ENCODE measurements at places on chromosomes 2 and 18.

DNA sequence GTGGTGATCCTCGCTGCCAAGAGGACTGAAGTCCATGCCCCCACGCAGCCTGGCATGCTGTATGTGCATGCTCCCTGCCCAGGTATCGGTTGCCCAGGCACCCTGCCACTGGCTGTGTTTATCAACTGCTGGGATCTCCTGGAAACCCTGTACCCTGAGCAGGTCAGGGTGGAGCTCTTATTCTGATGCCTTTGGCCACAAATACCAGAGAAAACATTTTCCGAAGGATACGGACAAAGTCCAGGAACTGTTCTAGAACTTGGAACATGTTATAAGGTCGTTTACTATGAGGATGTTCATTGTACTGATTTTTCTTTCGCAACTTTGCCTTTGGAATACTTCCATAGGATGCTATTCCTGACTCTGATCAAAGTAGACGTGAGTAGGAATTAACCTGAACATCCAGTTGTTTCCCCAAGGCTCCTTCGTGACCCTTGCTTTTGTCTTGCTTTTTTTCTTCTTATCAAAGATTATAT lies 55.2 kb downstream of the TMEM17 start:
- DNase-seq: no peak

- DNase-seq: no peak
Observed at GRCh38 chr2:7028846-7029245, 111.6 kb downstream of the RNF144A start.

GRCh38 chr2:112691881-112692281 lies 28.9 kb upstream of the NT5DC4 start:
- DNase-seq: no peak

DNA sequence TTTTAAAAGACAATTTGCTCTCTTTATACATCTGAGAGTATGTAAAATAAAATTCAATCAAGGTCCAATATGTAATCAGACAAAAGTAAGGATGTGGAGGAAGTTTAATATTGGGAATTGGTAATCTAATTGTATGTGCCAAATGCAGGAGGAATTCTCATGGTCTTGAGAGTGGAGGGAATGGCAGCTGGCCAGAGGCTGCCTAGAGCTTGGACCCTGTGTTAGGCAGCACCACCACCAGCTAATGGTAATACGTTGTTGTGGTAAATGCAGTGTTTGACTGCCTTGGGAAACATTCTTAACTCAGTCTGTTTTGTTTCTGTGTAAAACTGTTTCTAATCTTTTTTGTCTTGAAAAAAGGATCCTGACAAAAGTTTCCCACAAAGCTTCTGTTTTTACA lies 30.0 kb downstream of the GALNT1 start:
- DNase-seq: no peak

GRCh38 chr18:49486606-49486952 lies 455 bp downstream of the C18orf32 start:
- no peak for DNase-seq

GRCh38 chr2:160402501-160402900 lies 91.1 kb downstream of the RBMS1 start:
- no peak for DNase-seq

DNA sequence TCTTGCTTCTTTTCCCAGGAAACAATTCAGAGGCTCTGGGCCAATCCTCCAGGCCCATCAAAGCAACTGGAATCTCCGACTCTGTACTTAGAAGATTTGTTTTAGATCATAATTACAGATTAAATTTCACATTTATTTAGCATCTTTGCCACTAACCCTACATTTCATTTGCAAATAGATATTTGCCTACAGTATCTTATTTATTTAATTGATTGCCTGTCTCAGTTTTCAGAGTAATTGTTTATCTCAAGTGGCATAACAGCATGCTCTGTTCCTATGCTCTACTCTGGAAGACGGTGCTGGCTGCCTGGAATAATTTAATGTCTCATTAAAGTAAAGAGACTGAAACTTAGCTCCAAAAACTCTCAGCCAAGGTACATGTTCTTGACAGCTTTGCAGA lies 213.4 kb downstream of the HNMT start:
- no peak for DNase-seq

- no peak for DNase-seq
Observed at GRCh38 chr18:42178376-42179080, 223.5 kb downstream of the PIK3C3 start.

GRCh38 chr18:54184836-54185235 lies 39.6 kb downstream of the MBD2 start:
- DNase-seq: no peak

GRCh38 chr18:48137374-48138081 lies 207.1 kb upstream of the SMAD2 start:
- no peak for DNase-seq

DNA sequence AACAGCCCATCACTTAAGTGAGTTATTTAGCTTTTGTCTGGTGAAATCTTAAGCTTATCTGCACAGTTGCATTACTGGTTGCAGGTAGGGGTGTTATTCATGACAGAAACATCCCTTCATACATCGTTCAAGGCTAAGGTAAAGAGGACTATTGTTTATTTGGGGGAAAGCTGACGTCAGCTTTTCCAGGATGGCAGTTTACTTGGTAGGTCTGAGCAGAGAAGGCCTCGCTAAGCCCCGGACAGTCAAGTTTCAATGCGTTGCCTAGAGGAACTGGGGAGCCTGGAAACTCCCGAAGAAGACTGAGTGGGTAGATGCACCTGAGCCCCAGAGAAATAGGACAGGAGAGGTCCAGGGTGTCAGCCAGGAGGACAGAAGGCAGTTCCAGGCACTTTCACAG lies 2.2 kb downstream of the RNU4ATAC start:
- no peak for DNase-seq

- DNase-seq: no peak
Observed at GRCh38 chr2:203720915-203721672, 14.7 kb downstream of the CD28 start.

GRCh38 chr18:11320986-11321385 lies 171.6 kb upstream of the PIEZO2 start:
- no peak for DNase-seq

GRCh38 chr18:61080954-61081528 lies 252.2 kb upstream of the CDH20 start:
- no peak for DNase-seq

GRCh38 chr18:34866310-34866709 lies 156.2 kb downstream of the DTNA start:
- no peak for DNase-seq

GRCh38 chr18:13628211-13628610 lies 98.1 kb downstream of the FAM210A start:
- no peak for DNase-seq

DNA sequence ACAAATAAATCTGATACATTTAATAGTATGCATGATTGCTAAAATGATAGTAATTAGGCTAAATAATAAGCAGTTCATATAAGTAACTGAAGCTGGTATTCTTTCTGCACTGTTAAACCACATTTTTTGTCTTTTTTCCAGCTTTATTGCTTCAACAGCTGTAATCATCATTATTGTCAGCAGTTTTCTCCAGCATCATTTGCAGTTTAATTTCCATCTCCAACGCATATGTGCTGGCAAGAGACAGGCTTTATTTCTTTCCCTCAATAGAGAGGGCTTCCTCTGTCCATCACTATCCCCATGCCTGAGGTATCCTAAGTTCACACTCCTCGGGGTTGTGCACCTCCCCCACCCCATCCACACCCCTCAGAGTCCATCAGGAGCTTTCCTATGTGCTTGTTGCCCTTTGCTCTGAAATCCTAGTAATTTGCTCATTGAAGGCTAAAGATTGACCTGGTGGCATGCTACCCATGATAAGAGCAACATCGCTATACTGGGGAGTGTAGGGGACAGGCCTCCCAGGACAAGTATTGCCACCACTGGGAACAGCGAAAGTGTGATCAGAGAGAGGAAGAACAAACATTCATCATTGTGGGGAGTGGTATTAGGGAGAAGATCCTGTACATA lies 37.1 kb downstream of the B4GALT6 start:
- no peak for DNase-seq

Measured in stimulated activated CD4-positive, alpha-beta T cell treated with anti-CD3 and anti-CD28 coated beads, Interleukin-2, amount 100 ng/mL, for 4 hours (primary cell).